Stimulated activated naive CD4-positive, alpha-beta T cell (primary cell): ENCODE measurements at places on chromosomes 2 and 18.

- no peak for DNase-seq
These were observed 165.7 kb downstream of the WDPCP start for GRCh38 chr2:63422556-63422955.

DNA sequence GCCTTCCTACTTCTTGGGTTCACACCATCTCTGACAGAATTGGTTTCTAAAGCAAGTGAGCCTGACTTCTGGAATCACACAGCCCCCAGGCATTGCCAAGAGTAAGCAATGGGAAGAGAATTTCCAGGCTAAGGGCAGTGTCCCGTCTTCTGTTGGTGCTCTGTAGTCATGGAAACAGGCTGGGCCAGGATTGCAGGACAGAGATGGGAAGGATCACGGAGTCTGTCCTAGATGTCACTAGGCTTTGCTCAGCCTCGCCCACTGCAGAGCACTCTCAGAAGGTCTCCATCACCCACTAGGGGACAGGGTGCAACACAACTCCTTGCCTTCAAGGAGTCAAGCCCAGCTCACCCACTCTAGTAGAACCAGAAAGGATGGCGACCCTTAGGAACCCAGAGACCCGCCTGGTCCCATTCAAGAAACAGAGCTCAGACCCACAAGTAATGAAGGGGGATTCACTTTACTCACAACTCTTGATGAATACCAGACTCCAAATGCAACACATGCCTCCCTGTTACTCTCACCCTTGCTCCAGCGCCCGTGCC, 48.6 kb upstream of the TEX51 start:
- DNase-seq: no peak

DNA sequence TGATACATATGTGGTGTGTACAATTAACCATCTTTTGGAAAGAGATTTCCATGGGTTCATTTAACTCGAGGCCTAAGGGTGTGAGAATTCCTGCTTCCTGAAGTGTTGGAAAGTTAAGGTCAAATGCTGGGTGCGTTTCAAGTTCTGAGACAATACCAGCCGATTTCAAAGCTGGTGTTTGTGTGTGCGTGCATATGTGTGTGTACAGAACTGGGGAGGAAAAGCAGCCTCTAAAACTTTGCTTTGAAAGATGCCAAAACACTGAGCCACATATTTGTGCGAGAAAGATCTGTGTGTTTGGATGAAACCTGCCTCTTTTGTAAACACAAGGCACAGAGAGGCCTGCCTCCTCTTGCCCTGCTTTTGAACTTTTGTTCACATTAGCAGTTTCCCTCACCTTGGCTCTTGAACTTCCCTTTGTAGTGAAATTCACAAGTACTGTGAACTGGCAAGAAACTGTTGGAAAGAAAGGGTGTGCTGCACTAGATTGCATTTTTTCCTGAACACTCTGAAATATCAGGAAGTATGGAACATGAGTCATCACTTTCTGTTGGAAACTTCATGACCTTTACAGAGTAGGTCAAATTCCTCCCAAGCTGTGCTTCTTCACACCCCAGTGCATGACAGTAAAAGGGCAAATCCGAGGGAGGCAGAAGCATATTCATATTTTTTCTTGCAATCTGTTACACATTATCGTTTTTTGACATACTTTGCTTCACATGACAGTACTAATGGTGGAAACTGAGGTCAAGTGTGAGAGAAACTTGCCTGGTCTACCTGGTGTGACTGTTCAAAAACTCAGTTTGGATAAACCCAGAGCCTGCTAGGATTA, 20.0 kb upstream of the CAVIN2 start:
- DNase-seq: no peak

- no peak for DNase-seq
These were observed 751.3 kb downstream of the SOCS6 start for GRCh38 chr18:71040161-71040560.

DNA sequence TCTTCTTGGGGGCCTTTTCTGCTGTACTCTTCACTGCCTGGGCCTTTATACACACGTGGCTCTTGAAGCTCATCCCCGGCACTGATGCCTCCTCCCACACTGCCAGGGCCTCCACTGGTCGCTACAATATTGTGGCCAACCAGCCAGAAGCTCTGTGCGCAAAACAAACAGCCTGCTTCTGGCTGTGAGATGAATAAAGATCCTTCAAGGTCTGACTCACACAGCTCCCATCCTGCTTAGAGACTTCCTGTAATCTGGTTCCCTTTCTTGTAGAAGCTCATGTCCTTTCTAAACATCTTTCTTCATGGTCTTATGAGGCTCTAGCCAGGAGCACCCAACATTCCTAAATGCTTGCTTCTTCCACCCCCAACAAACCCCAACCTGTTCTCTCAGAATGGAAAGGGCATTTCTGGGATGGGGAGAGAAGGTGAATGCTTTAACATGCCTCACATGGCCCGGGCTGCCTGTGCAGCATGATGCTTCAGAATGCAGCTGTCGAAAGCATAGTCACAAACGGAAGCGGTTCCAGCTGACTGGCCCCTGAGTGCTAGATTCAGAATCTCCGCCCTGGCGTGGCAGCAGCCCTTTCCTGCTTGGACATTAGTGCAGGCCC, 24.6 kb downstream of the NRP2 start:
- DNase-seq: no peak
